ENCODE measurements at places on chromosomes 1 and 21. TPM values are rescaled to one million over a fixed set of nuclear protein-coding genes. Genes with fewer than 3 reads are reported as not detected.

Gene INSRR
- not detected for polyA plus RNA-seq

GRCh38 chr1:204087181-204087892, 14.4 kb downstream of the SOX13 start:
- DNase-seq, result no peak

DNA sequence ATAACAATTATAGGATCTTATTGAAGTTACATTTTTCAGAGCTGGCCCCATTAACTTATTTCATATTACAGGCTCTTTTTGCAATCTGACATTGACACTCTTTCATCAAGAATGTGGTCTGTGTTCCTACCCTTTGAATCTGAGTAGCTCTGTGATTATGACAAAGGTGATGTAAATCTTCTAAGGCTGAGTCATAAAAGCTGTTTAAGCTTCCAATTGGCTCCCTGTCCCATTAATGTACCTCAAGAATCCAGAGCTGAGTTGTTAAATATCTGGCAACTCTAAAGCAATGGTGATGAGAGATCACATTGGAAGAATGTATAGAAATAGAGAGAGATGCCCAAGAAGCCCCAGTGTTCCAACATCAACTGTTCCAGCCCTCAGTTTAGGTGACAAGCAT, 178.5 kb upstream of the DEPDC1 start:
- DNase-seq, result no peak

- DNase-seq, result no peak
Measured at GRCh38 chr1:178541379-178541778, 28.5 kb downstream of the TEX35 start.

- DNase-seq, result no peak
Measured at GRCh38 chr1:177723533-177723932, 246.3 kb downstream of the SEC16B start.
